ENCODE measurements at places on chromosomes 6 and 20.
A peak's percentile ranks its signal among the peaks of the same experiment; 100 is the strongest.

GRCh38 chr6:33200219-33201146, at the start of the genes RXRB and SLC39A7:
TSS of gene RXRB (minus strand) at chr6:33200665. CDS start at chr6:33200476, 189 bp downstream.
TSS of gene SLC39A7 (plus strand) at chr6:33200867. CDS start at chr6:33201246, 379 bp downstream.
- DNase-seq: peak; percentile 99

- peak; percentile 9 for DNase-seq
These were observed 29.8 kb upstream of the MCHR2 start for GRCh38 chr6:100023798-100024197.

- peak; percentile 18 for DNase-seq
These were observed 4.6 kb downstream of the TFEB start for GRCh38 chr6:41730531-41731436.

DNA sequence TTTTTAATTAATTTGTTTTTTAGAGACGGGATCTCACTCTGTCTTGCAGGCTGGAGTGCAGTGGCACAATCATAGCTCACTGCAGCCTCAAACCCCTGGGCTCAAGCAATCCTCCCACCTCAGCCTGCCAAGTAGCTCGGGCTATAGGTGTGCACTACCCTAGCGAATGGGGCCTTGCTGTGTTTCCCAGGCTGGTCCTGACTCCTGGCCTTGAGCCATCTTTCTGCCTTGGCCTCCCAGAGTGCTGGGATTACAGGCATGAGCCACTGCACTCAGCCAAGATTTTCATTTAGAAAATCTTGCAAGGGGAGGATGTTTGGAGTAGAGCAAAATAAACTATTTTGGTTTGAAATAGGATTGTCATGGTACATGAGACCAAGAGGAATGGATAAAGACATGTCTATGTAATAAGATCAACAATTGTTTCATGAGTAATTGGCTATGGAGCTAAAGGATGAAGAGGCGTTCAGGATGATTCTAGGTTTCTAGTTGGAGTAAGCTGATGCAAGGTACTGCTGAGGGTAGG, 237.8 kb downstream of the UST start:
- no peak for DNase-seq

DNA sequence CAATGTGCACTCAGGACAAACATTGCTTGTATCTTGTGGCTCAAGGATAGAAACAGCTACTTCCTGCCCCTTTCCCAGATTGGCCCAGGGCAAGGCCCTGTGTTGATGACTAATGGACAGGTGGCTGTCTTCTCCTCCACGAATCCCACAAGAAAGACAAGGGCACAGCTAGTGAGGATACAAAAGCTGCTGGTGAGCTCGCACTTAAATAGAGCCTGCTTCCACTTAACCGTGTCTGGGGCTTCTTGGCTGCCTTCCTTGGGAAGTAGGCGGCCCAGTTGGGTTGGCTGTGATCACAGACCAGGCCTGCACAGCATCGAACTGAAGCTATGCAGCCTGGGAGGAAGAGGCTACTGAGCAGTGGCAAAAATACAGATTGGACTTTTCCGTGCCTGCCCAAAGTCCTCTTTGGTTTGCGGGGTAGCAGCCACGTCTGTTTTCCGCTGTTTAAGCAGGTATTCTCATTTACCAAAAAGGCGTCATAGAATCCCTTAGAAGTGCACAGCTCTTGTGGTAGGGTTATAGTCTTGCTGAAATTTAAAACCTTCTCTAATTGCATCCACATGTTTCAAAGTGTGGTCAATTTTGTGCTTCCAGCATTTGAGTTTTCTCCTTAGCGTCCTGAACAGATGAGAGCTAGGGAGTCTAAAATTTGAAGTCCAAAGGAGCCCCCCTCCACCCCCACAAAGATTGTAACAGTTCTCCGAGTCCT, 23.0 kb upstream of the NAA20 start:
- DNase-seq: peak; percentile 78
